ENCODE measurements at places on chromosomes 3 and 15. TPM values are rescaled to one million over a fixed set of nuclear protein-coding genes. Genes with fewer than 3 reads are reported as not detected.

DNA sequence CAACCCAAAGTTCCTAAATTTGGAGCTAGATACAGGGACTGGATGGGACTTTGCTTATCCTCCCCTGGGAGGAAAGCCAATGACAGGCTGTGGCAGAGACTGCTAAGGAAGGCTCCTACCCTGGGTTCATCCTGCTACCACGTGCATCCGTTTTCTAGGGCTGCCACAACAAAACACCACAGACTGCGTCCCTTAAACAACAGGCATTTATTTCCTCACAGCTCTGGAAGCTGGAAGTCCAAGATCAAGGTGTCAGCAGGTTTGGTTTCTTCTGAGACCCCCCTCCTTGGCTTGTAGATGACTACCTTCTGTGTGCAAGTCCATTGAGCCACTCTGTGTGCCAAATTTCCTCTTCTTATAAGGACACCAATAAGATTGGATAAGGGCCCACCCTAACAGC, 263.9 kb downstream of the FAM43A start:
- no peak for DNase-seq

GRCh38 chr3:71247221-71247957, 336.1 kb downstream of the FOXP1 start:
- DNase-seq: peak; percentile 50

GRCh38 chr3:147049305-147049704, 357.0 kb downstream of the ZIC4 start:
- DNase-seq: no peak

GRCh38 chr15:79084308-79084968, 6.1 kb downstream of the RASGRF1 start:
- no peak for DNase-seq

- no peak for DNase-seq
Measured at GRCh38 chr15:101635944-101636727, 16.0 kb downstream of the TM2D3 start.

DNA sequence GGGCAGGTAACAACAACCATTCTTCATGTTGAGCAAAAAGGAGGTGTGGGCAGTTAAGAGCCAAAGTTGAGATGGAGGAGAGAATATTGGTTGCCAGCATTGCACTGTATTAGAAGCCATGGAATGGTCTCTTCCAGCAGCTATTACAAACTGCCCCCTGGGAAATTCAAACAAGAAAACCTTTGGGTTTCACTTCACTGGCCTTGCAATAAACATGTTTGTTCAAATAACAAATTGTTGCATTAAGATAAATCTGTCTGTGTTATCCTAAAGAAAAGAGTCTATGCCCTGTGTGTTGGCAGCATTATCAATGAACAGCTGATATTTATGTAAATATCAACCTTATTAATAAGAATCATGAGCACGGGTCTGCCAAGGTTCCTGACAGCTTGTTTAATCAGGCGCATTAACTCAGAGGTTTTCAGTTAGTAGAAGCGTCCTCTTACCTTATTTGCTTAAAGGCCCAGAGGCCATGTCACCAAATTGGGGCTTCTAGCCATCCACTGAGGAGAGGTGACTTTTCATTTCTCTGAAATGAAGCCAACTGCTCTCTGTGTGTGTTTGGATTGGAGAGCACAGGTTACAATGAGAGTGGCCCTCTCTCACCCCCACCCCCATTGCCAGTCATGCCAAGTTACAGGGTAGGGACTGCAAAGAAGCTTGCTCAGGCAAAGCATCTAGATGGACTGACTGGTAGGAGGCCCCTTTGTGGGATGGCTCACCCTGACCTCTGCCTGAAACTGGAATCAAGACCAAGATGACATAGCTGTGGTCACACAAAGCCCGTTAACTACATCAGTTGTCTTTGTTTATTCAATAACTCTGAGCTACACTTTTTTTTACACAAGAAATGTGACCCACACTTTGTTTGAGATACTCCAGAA, 10.5 kb downstream of the FILIP1L start:
- DNase-seq: peak; percentile 86

DNA sequence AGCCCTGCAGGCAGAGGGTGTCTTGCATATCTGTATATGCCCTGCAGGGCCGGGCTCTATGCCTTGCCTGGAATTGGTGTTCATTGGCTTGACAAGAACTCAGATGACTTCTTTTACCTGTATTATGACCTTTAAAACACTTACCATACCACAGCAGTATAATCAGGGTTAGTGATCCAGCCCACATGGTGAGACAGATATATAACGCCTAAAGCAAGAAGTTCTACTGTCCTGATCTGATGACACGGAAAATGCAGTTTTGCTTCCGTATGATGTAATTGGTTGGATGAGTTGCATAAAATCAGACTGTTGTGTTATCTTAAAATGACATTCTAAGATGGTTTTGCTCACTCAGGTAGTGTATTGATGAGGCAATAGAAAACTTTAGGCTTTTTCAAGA, 9.4 kb downstream of the CCDC174 start:
- no peak for DNase-seq

- DNase-seq: peak; percentile 12
Measured at GRCh38 chr3:11434017-11434526, 161.9 kb downstream of the ATG7 start.

GRCh38 chr15:27258287-27258686, 287.3 kb downstream of the GABRG3 start:
- DNase-seq: no peak

DNA sequence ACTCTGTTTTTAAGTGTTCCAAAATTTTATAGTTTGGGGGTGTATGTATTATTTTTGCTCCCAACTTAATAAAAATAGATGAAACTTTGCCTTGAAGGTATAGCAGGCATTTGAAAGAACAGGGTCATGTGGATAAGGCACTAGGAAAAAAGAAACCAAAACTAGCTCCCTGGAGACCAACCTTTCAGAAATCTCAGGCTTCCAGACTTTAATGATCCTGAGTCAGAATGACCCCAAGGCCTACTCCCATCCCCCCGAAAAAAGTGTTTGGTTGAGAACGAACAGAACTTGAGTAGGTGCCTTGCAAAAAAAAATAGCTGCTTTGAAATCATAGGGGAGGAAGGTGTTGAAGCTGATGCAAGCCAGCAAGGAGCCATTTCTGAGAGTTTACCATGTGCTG, 309.5 kb downstream of the THSD4 start:
- DNase-seq: no peak

- DNase-seq: no peak
Measured at GRCh38 chr3:72434296-72434695, 413.9 kb downstream of the SHQ1 start.

DNA sequence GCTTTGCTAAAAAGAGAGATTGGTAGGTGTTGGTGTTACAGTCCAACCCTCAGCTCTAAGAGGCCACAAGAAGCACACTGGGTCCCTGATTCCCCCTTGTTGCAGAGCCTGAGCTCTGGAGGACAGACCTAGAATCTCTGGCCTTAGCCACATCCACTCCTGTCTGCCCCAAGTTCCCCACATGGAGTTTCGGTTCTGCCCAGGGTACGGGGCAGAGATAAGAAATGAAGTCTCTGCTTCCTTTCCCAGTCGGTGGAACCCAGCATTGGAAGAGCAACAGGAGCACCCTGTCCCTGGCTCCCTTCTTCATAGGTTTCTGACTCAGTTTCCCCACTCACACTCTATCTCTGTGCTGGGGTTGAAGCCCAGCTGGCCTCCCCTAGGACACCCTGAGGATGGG, 13.2 kb downstream of the PRR23E start:
- DNase-seq: no peak

DNA sequence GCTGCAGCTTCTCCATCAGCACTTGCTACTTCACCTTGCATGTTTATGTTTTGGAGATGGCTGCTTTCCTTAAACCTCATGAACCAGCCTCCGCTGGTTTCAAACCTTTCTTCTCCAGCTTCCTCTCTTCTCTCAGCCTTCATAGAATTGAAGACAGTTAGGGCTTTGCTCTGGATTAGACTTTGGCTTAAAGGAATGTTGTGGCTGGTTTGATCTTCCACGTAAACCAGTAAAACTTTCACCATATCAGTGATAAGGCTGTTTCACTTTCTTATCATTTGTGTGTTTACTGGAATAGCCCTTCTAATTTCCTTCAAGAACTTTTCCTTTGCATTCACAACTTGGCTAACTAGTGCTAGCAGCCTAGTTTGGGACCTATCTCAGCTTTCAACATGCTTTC, 11.7 kb upstream of the GNAT1 start:
- DNase-seq: no peak

DNA sequence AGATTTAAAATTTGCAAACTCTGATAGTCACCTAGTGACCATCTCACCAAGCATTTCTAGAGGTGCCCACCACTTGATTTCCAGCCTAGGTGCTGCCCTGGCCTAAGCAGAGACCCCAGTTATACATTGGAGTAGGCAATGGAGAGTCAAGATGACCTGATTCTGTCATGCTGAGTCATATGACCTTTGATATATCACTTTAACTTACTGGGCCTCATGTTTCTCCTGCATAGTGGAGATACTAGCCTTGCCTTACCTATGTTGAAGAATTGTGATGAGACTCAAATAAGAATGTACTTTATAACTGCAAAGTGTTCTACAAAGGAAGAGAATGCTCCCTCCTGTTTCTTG, 75.5 kb upstream of the XCR1 start:
- DNase-seq: no peak

GRCh38 chr3:130786306-130786705, 39.7 kb upstream of the PIK3R4 start:
- DNase-seq: no peak

GRCh38 chr15:64502151-64502550, 41.8 kb downstream of the ZNF609 start:
- DNase-seq: no peak

- no peak for DNase-seq
Measured at GRCh38 chr3:13215940-13216546, 142.8 kb upstream of the IQSEC1 start.

DNA sequence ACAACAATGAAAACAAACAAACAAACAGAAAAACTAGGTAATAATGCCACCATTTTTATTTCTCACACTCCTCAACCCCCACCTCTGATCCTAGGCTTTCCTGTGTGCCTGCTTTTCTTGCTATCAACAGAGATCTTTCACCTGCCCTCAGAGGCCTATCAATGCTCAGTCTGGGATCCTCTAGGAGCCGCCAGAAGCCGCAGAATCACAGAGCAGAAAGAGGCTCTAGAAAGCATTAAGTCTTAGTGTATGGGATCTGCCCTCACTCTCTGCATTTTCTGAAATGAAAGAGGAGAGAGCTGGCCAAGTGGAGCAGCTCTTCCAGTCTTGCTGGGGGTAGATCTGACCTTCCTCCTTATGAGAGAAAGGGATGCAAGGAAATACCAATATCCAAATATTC, 306.8 kb downstream of the TUSC7 start:
- DNase-seq: no peak

DNA sequence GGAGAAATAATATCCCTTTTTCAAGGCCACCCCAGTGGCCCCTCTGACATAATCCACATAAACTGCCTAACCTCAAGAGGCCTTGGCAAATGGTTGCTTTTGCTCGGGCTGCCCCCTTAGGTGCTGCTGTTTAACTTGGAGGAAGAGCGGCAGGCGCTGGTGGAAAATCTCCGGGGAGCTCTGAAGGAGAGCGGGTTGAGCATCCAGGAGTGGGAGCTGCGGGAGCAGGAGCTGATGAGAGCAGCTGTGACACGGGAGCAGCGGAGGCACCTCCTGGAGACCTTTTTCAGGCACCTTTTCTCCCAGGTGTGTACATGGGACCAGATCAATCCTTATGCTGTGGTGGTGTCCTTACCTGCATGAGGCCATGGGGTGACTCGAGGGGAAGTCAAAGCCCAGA, 15.0 kb downstream of the DUOX1 start:
- DNase-seq: no peak

DNA sequence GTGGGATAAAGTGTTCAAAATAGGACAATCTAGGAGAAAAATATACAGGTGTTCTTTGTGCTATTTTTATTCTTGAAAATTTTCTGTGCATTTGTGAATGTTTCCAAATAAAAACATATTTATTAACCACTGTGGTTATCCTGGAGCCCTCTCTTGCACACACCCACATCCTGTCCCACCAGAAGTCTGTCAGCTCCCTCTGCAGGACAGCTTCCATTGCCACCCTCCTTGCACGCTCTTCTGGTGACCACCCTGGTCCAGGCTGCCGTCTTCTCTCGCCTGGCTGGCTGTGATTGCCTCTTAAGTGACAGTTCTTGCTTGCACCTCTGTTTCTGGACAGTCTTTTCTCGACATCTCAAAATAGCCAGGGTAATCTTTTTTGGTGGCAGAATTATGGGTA, 394.0 kb downstream of the LRTM1 start:
- DNase-seq: no peak

DNA sequence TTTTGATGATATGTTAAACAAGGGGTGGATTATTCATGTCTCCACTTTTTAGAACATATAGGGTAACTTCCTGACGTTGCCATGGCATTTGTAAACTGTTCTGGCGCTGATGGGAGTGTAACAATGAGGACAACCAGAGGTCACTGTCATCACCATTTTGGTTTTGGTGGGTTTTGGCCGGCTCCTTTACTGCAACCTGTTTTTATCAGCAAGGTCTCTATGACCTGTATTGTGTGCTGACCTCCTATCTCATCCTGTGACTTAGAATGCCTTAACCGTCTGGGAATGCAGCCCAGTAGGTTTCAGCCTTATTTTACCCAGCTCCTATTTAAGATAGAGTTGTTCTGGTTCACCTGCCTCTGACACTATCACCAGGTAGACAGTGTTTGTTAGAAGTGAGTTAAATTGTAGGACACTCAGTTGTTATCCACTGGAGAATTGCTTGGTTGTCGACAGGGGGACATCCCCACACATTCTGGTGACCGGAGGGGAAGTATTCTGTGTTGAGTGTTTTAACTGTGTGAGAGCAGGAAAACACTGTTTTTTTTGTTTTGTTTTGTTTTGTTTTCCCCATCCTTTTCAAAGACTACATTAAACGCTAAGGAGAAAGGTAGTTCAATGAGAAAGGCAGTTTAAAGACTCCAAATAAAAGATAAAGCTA, 36.9 kb upstream of the SKIL start:
- DNase-seq: no peak

CELF6 gene
- 8.6 TPM for total RNA-seq

IQSEC1 gene
- total RNA-seq: 37.1 TPM

DZIP1L gene
- total RNA-seq: 15.0 TPM

LDHAL6B gene
- total RNA-seq: not detected

CPNE9 gene
- total RNA-seq: not detected

CRYGS gene
- 2.8 TPM for total RNA-seq

DLEC1 gene
- total RNA-seq: 0.44 TPM

GATM gene
- 20.6 TPM for total RNA-seq

SPINK8 gene
- total RNA-seq: not detected

RBPMS2 gene
- total RNA-seq: 3.3 TPM

C3orf20 gene
- total RNA-seq: 0.29 TPM

MKRN2OS gene
- total RNA-seq: not detected

CHRNA5 gene
- 0.33 TPM for total RNA-seq
